Renal cortical epithelial cell (primary cell): ENCODE measurements at places on chromosomes 6 and 20. TPM values are rescaled to one million over a fixed set of nuclear protein-coding genes. Genes with fewer than 3 reads are reported as not detected.

DNA sequence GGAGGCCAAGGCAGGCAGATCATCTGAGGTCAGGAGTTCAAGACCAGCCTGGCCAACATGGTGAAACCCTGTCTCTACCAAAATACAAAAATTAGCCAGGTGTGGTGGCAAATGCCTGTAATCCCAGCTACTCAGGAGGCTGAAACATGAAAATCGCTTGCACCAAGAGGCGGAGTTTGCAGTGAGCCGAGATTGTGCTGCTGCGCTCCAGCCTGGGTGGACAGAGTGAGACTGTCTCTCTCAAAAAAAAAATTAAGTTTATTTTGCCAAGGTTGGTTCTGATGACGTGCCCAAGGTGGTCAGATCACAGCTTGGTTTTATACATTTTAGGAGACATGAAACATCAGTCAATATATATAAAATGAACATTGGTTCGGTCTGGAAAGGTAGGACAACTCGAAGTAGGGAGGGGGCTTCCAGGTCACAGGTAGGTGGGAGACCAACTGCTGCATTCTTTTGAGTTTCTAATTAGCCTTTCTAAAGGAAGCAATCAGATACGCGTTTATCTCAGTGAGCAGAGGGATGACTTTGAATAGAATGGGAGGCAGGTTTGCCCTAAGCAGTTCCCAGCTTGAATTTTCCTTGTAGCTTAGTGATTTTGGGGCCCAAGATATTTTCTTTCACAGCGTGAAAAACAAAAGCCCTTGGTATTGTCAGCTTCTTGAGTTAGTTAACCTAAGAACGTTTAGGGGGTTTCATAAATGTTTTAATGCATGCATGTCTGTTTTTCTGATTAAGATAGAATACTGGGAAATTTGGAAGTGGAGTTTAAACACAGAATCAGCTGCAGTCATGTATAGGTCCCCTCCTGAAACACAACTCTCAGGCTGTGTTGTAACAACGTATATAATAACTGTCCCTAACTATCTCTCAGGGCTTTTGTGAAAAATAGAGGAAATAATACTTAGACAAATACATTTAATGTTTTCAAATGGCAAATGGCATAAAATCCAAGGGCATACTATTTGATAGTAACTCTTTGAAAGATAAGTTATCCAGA is 16.7 kb downstream of the ACOT13 start:
- DNase-seq = no peak

- DNase-seq = no peak
Observed at GRCh38 chr6:35046103-35046502, 95.0 kb downstream of the TCP11 start.

GRCh38 chr6:147540075-147540474 is 31.6 kb downstream of the SAMD5 start:
- no peak for DNase-seq

- no peak for DNase-seq
Observed at GRCh38 chr6:3631186-3631585, 120.3 kb downstream of the PXDC1 start.

DNA sequence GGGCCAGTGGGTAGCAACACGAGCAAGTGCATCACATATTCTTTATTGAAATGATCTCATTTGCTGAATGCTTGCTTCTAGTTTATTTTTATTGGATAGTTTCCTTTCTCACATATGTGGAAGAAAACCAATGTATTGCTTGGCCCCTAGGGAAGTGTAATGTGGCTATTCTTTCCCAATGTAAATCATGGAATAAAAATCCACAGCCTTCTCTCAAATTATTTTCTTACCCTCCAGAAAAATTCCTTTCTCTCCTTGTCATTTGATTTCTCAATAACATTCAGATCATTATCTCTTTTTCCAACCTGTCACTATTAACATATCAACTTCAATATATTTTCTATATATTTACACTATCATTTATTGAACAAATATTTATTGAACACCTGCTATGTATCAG is 51.9 kb upstream of the PTPRK start:
- no peak for DNase-seq

DNA sequence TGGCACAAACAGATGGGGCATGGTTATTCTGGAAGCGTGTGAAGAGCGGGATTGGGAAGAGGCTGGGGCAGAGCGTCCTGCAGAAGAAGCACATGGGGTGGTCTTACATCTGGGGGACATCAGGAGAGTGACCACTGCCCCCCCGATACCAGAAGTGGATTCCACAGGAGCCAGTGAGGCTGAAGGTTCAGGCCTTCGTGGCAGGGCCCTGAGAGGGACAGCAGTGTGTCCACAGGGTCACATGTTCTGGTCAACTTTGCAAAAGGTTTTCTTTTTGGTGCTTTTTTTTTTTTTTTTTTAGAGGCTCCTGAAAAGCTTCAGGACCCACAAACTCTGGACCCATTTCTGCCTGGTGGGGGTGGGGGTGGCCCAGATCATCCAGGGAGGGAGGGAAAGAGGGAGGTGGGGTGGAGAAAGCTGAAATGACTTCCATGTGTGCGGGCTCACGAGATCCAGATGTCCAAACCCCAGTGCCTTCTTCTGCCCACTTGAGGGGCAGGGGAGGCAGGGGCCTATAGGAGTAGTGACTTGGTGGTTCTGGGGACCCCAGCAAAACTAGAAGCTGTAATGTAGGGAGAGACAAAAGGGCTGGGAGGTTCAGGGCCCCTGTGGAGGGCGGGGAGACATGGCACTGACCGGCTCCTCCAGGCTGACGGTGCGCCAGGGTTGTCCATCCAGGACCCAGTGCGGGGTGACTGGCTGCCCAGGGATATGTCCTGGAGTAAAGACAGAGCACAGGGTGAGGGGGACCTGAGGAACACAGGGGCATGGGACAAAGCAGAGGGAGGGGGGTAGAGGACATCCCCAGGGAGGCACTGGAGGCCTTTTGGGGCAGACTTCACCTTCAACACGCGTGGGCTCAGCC is 2.7 kb downstream of the ADAM33 start:
- no peak for DNase-seq

DNA sequence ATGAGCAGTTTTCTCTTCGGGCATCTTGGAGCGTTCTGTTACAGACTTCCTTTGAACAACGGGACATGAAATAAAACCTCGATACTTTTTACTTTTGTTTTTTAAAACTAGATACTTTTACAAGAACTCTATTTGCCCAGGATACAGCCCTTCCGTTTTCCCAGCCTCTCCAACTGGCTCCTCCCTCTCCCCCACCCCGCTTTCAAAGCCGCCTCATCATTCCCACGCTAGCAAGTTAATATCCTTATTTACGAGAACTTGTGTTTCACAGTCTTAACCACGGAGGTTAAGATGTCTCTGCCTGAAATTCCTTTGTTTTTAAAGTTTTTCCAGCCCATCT is 241 bp upstream of the CFAP206 start:
- DNase-seq = peak; percentile 46

- DNase-seq = no peak
Observed at GRCh38 chr20:63064745-63065711, 58.3 kb upstream of the BHLHE23 start.

- no peak for DNase-seq
Observed at GRCh38 chr6:89745716-89746115, 73.9 kb downstream of the MDN1 start.

DNA sequence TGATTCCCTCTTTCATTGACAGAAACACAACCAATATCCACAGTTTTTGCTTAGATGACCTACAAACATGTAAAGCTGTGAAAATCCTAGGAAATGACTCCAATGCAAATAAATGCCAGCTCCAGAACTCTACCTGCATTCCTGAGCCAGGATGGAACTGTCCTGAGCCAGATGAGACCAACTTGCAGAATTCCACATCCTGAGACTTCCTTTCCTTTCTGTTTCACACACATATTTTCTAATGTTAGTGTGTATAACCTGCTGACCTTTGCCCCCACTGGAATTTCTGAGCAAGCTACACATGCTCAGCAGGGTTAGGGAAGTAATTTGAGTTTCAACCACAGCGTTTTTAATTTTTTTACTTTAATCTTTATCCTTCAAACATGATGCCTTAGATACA is 69.6 kb upstream of the ADGRF1 start:
- DNase-seq = peak; percentile 92

DNA sequence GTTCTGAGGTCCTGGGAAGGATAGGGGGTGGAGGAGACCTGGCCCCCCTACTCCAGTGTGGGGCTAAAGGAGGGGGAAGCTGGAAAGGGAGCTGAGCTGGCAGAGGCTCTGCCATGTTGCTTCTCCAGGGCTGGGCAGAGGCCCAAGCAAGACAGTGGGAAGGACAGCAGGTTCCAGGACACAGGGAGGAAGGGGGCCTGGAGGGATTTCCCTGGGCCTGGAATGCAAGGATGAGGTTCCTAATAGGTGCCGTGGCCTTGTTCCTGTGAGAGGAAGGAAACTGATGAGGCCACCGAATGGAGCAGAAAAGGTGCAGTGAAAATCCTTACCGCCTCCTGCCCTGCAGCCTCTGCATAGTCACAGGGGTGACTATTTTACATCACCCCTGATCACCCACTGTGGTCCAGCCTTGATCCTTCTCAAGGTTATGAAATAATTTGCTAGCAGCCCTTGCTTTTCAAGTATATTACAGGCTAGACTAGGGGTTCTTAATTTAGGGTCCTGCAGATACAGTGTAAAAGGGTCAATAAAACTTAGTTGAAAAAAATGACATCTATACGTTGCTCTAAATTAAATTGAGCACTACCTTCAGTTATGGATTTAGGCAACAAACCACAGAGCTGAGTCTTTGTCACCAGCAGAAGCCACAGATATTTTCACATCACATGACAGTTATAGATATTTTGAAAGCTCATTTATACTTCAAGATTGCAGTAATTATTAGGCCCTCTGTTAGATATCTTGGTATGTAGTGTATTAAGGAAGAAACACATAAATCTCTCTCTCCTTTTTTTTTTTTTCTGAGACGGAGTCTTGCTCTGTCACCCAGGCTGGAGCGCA is 45.7 kb upstream of the RNF24 start:
- DNase-seq = no peak

DNA sequence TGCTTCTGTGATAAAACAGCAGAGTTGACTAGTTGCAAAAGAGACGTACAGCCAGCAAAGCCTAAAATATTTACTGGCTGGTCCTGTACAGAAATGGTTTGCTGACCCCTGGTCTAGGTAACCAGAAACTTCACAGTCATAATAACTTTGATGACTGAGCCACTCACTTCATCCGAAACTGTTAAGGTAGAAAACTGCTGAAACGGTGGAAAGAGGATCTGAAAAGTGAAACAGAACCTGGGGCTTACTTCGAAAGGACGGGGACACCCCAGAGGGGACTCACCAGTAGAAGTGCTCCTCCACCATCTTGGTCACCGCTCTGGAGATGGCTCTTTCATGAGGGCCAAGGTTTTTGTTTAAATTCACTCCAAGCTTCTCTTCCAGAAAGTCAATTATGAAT is 16.4 kb downstream of the FAXC start:
- no peak for DNase-seq

DNA sequence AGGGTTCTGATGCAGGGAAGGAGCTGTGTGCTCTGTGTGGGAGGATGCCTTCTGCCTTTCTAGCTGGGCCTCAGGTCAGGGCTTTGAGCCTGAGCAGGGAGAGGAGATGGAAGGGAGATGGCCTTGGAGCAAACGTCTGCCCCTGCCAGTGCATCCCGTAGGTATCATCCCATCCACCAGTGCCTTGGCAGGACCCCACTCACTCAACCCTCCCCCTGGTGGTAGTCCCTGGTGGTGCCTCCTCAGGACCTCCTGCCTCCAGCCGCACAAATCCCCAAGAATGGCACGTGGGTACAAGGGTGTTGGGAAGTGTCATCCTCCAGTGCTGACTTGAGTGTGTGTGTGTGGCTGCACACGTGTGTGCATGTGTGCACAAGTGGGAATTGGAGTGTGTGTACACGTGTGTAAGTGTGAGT is 23.1 kb upstream of the MICB start:
- DNase-seq = no peak

APOBEC2 gene
- not detected in 2 replicates for total RNA-seq

PCSK2 gene
- 0.15 TPM in 1 of 2 replicates, not detected in the other for total RNA-seq

ARMC2 gene
- total RNA-seq = 2.6 and 4.8 TPM in 2 replicates

FOXF2 gene
- 0.05 TPM in 1 of 2 replicates, not detected in the other for total RNA-seq

GPSM3 gene
- 0.40 and 1.9 TPM in 2 replicates for total RNA-seq

PROKR2 gene
- not detected in 2 replicates for total RNA-seq

EPPIN gene
- total RNA-seq = not detected in 2 replicates

MOG gene
- total RNA-seq = not detected in 2 replicates
